ENCODE measurements at places on chromosomes 12 and 14.

GRCh38 chr14:101478796-101479410 lies 82.4 kb upstream of the DIO3 start:
- no peak for DNase-seq

DNA sequence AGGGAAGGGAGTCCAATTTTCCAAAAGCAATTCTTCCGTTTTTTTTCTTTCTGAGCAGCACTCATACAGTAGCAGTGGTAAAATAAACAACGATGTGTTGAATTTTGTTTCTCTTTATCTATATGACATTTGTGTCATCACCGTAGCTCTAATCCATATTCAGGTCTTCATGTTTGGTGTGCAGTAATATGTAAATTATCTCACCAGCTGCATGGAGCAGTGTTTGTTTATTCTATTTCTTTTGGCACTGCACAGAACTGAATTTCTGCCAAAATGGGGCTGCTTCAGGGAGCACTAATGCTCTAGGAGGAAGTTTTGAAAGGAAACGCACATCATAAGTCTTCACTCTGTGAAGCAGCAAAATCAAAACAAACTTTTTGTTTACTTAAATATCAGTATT lies 130.0 kb upstream of the NPAS3 start:
- DNase-seq, result no peak

- DNase-seq, result no peak
Observed at GRCh38 chr12:130645751-130646150, 70.3 kb downstream of the RIMBP2 start.

GRCh38 chr12:130787445-130788410 lies 51.3 kb downstream of the STX2 start:
- DNase-seq, result no peak
